BE2C (cell line): ENCODE measurements at places on chromosomes 4 and X.

DNA sequence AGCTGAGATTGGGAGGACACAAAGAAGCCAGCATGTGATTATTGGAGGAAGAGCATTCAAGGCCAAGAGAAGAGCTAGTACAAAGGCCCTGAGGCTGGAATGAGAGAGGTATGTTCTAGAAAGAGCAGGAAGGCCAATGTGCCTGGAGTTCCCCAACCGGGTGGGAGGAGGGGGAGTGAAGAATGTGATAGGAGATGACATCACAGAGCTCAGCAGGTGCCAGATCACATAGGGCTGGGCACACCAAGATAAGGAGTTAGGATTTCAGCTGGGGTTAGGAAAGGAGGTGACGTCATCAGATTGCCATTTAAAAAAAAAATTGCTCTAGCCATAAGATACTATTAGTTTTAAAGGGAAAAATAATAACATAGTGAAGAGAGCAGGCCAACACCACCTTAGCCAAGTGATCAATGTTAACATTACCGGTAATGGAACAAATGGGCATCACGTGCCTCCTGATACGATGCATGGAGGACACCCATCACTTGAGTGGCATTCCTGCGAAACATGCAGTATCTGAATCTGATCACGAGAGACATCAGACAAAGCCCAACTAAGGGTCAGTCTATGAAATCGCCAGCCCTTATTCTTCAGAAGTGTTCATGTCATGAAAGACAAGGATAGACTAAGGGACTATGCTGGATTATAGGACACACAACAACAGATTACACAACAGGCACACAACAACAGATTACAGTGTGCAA lies 344.3 kb downstream of the BCOR start:
- DNase-seq: no peak

DNA sequence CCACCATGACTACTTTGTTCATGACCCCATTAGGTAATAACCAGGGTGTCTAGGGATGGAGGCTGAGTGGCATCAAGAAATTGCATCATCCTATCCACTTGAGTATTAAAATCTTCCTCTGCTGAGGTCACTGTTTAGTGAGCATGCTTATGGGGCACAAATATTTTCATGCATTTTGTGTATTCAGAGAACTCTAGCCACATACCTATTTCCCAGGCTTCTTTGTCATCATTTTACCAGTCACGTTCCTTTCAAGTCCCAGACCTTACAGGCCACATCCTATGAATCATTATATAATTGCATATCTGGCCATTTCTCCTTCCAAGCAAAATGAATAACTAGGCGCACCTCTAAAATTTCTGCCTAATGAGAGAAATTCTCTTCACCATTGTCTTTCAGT lies 1882.9 kb upstream of the AGA start:
- no peak for DNase-seq

- DNase-seq: no peak
These were observed 325.8 kb upstream of the GALNT7 start for GRCh38 chr4:172842779-172843178.

GRCh38 chr4:81675791-81676393 lies 204.2 kb upstream of the RASGEF1B start:
- no peak for DNase-seq

DNA sequence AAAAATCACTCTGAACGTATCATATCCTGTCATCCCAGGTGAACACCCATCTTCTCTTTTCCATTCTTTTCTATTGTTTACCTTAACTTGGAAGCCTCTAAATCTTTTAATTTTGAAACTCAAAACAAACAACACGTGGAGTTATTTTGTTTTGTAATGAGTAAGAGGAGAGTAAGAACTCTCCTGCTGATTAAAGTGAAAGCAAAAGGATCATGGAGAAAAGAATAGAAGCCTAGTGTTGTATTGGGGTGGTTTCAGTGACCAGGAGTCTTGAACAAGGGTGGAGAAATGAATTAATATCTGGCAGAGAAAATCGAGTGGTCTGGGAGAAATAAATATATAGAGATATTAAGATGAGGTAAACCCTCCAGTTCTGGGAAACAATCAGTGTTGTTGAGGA lies 237.4 kb upstream of the UGT8 start:
- no peak for DNase-seq
